ENCODE measurements at places on chromosomes 1 and 21. TPM values are rescaled to one million over a fixed set of nuclear protein-coding genes. Genes with fewer than 3 reads are reported as not detected.

DNA sequence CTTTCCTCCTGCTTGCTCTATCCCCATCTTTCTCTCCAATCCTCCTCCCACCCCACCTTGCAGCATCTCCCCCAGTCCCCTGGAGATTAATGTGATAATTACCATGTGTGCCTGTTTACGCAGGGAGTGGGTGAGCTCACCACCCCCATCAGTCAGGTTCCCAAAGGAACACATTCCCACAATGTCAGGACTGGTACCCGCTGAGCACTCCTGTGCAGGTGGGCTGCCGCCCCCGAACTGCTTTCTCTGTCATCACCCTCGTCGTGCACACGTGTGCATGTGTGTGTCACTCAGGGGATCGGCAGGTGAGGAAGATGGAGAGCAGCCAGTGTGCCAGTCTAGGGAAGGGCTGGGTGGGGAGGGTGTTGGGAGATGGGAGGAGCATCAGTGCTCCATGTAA, 163.4 kb downstream of the CACNA1E start:
- H3K4me3 ChIP-seq = no peak overlapping the region
- no peaks in the 10 kb centered on the region for H3K4me1 ChIP-seq

DNA sequence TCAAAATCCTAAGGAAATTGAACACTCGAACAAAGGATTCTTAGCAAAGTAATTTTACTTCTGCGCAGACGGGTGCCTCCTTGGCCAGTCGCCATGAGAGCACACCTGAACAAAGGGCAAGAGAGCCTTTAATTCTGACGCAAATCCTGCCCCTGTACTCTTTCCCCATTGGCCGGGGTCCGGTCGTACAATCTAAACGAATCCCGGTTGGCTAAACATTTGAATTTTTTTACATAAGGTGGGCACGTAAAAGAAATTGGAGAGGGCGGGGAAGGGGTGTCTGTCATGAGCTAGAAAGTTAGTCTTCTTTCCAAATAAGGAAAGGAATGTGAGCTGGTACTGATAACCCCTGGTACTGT, 8.2 kb upstream of the IL22RA1 start:
- peaks cover 53% of the 10 kb centered on the region for H3K27me3 ChIP-seq
- peaks cover 5% of the 10 kb centered on the region for H3K4me1 ChIP-seq
- no peaks in the 10 kb centered on the region for H3K36me3 ChIP-seq
- no peak overlapping the region for H3K4me3 ChIP-seq
- H3K27ac ChIP-seq = no peak overlapping the region

BRINP2 gene
- not detected for total RNA-seq

DNA sequence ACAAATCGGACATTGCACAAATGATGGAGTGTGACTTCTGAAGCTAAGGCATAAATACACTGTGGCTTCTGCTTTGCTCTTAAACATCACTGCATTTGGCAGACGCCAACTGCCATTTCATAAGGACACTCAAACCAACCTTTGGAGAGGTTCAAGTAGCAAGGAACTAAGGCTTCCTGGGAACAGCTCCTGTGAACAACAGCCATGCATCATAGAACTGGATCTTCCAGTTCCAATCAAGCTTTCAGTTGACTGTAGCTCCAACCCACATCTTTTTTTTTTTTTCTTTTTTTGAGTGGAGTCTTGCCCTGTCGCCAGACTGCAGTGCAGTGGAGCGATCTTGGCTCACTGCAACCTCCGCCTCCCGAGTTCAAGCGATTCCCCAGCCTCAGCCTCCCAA, 10.7 kb upstream of the HUNK start:
- DNase-seq = no peak
- no peak overlapping the region for H3K27ac ChIP-seq
- H3K4me1 ChIP-seq = no peaks in the 10 kb centered on the region

- no peak overlapping the region for H3K4me3 ChIP-seq
- H3K27me3 ChIP-seq = no peaks in the 10 kb centered on the region
- no peak overlapping the region for H3K27ac ChIP-seq
- no peaks in the 10 kb centered on the region for H3K36me3 ChIP-seq
- no peak for DNase-seq
Measured at GRCh38 chr21:29449306-29449950, 150.7 kb downstream of the BACH1 start.

NBPF6 gene
- total RNA-seq = not detected

DNA sequence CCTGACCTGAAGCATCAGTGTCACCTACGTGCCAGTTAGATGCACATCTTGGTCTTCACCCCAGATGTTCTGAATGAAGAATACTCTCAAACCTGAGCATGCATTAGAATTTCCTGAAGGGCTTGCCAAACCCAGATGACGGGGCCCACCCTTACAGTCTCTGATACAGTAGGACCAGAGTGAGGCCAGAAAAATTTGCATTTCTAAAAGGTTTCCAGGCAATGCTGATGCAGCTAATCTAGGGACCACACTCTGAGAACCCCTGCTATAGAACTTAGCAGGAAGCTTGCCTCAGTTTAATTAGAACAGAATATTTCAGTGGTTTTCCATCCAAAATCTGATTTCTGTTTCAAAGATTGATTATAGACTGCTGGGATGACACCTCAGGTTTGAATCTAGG, 9.9 kb upstream of the CTBS start:
- no peak overlapping the region for H3K27ac ChIP-seq
- no peak for DNase-seq
- H3K4me1 ChIP-seq = no peaks in the 10 kb centered on the region
- H3K4me3 ChIP-seq = no peak overlapping the region

- no peaks in the 10 kb centered on the region for H3K4me1 ChIP-seq
- H3K27me3 ChIP-seq = peaks cover 2% of the 10 kb centered on the region
- no peak overlapping the region for H3K27ac ChIP-seq
- no peaks in the 10 kb centered on the region for H3K36me3 ChIP-seq
- H3K4me3 ChIP-seq = no peak overlapping the region
Measured at GRCh38 chr1:206544562-206545257, 37.4 kb downstream of the RASSF5 start.

UQCRHL gene
- total RNA-seq = 1.4 TPM

All from IMR-90 (cell line).